ENCODE measurements at places on chromosomes 7 and 10.

DNA sequence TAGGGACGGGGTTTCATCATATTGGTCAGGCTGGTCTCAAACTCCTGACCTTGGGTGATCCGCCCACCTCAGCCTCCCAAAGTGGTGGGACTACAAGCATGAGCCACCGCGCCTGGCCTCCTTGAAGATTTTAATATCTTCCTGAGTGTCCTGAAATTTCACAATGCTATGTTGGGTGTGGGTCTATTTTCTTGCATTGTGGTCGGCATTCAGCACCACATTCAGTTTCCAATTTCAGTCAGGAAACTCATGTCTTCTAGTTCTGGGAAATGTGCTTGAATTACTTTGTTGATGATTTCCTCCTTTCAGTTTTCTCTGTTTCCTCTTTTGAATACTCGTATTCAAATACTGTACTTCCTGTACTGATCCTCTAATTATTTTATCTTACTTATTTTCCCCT is 49.3 kb upstream of the IL6 start:
- no peak for DNase-seq

GRCh38 chr7:150406567-150407421 is 27.7 kb downstream of the ZNF775 start:
- DNase-seq, result no peak

DNA sequence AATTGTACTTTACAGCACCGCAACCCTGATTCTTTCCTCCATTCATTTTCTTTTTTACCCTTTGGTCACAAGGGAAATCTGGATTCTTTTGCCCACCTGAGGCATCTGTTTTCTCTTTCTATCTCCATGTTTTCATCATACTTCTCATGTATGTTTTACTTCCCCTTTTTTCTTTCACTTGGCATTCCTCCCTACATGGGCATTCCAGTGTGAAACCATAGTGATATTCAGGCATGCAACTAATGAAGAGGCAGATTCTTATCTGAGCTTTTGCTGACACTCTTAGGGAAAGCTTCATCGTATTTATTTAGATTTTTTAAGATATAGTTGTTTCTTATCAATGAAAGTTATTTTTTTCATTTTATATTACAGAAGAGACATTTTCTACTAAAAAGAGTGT is 405.2 kb upstream of the TEX47 start:
- no peak for DNase-seq

DNA sequence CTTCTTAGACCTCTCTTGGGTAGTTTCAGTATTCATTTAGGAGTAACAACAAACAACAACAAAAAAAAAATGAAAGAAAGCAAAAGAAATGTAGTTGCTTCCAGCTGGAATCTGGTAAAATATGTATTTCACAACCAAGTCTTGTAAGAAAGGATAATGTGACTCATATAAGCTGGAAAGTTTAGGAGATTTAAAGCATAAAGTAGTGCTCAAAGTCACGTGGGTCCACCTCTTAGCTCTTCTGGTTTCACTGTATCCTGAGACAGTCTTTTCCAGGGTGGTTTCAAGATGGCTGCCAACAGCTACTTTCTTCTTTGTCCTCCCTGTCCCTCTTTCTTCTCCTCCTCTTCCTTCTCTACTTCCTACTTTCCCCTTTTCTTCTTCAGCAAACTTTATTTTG is 69.5 kb upstream of the CDK13 start:
- DNase-seq, result no peak

GRCh38 chr7:100640517-100641440 is 573 bp downstream of the TFR2 start:
- DNase-seq, result no peak

Measured in cortex of kidney (tissue), 1 donor.